ENCODE measurements at places on chromosomes 11 and 22.

DNA sequence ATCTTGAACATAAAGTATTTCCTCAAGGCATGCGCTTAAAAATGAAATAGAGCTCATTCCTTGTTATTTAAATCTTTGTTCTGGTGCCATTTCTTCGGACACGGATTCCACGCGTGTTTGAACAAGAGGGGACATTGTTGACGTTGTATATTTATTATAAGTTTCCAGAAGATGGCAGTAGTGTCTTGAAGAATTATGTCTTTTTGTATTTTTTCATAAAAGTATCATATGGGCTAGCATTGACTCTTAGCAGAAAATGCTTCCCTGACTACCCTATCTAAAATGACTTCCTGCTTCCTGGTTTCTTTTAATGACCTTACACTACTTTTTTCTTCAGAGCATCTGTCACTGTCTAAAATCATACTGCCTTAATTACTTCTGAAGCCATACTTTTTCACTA lies 20.4 kb downstream of the BIRC2 start:
- no peak for DNase-seq

GRCh38 chr11:113603277-113604059 lies 102.6 kb downstream of the TMPRSS5 start:
- no peak for DNase-seq

DNA sequence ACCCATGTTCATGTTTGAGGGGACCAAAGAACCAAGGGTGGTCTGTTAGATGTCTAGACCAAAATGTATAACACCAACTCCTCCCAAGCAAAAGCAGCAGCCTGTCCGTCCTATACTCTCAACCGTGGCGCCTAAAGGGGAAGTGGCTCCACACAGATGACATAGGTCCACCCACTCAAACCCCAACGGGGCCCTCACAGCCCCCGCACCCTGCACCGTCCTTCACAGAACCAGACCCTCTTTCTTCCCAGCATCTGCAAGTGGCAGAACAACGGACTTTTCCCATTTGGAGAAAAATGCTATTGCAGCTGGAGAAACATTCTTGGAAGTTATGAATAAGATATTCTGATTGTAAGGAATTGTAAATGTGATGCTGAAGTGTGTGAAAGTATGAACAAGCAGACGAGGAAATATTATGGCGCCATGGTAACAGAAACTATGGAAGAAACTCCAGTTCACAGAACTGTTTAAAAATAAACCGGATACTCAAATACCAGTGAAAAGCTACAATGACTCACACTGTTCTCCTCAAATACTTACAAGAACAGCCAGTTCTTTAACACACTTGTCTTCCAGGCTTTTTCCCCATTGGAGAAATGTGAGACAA lies 76.5 kb upstream of the ARFGAP3 start:
- DNase-seq: peak; percentile 12

- no peak for DNase-seq
Observed at GRCh38 chr11:48028914-48029680, 48.7 kb downstream of the PTPRJ start.

GRCh38 chr22:24706732-24707469 lies 67.6 kb downstream of the PIWIL3 start:
- no peak for DNase-seq

DNA sequence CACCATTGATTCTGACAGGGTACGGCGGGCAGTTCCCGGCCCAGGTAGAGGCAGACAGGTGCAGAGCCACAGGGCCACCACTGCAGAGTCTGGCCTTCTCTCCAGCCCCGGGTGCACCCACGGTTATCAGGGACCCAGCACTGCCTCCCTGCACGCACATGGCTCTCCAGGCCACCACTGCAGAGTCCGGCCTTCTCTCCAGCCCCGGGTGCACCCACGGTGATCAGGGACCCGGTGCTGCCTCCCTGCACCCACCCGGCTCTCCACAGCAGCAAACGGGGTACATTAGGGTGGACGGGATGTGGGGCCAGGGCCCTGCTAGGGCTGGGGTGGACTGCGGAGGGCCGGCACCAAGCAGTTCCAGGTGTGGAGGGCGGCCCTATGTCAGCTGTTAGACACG lies 272.9 kb downstream of the BRD1 start:
- no peak for DNase-seq

GRCh38 chr11:124970925-124971324 lies 16.9 kb downstream of the CCDC15 start:
- DNase-seq: no peak

DNA sequence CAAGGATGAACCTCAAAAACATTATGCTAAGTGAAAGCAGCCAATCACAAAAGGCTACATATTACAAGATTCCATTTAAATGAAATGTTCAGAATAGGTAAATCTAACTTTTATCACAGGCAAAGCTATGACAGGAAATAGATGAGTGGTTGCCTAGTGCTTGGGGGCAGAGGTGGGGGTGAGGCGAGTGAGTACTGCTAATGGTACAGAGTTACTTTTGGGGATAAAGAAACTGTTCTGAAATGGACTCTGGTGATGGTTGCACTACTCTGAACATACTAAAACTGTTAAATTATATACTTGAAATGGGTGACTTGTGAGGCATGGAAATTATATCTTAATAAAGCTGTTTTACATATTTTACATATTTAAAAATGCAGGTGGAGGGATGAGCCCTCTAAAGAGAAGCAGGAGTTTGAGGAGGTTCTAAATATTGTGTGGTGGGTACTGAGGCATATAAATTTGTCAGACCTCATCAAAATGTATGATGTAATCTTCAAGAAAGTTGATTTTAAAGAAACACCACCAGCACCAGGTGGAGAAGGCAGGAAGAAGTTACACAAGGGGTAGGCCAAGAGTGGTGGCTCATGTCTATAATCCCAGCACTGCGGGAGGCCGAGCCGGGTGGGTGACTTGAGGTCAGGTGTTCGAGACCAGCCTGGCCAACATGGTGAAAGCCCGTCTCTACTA lies 3.6 kb downstream of the SLC43A1 start:
- DNase-seq: no peak

GRCh38 chr11:71933141-71933933 lies 4.5 kb downstream of the RNF121 start:
- no peak for DNase-seq

DNA sequence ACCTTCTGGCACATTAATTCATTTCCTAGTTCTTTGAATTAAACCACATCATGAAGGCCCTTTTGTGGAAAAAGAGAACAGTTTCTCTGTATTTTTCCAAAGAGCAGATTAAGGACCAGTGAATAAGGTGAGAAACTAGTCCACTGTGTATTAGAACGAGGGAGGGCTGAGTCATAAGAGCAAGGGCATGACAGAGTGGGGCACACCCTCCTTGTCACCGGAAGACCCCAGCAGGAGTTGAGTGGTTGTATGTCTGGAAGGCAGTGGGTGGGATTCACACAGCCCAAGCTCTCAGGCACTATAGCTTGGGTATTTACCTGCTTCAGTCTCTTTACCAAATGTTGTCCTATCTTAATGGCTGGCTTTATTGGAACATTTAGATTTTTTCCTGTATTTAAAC lies 86.8 kb downstream of the BMAL1 start:
- DNase-seq: no peak

DNA sequence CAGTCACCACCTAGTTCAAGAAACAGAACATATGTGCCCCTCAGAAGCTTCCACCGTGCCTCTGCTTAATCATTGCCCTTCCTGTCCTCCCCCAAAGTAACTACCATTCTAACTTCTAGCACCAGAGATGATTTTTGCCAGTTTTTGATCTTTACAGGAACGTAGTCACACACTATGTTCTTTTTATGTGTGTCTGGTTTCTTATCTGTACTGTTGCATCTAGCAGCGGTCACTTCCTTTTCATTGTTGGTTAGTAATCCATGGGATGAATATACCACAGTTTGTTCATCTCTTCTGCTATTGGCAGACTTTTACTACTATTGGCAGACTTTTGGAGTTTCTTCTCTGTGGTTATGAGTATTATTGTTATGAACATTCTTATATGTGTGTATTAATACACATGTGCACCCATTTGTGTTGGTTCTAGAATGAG lies 34.6 kb downstream of the SPECC1L start:
- no peak for DNase-seq

GRCh38 chr22:39177456-39177775 lies 24.9 kb upstream of the CBX7 start:
- no peak for DNase-seq

GRCh38 chr22:35540595-35541253 lies at the start of gene RASD2:
TSS of gene RASD2 (plus strand) at chr22:35540831. CDS start at chr22:35546810, 5,979 bp downstream.
- DNase-seq: peak; percentile 21

DNA sequence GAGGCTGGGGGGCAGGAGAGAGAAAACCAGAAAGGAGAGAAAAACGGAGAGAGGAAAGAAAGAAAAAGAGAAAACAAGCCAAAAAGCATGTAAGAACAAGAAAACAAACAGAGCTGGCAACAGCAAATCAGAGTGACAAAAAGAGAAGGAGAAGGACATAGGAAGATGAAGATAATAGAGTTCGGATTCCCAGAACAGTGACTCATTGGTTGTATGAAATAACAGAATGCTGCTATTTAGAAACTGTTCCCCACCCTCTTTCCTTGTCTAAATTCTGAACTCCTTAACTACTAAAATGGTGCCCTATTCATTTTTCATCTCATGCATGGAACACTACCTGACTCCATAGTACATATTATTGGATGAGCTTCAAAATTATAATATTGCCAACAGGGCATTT lies 317.4 kb downstream of the C11orf87 start:
- no peak for DNase-seq

- DNase-seq: no peak
Observed at GRCh38 chr22:30605449-30606110, 1.4 kb upstream of the TCN2 start.

DNA sequence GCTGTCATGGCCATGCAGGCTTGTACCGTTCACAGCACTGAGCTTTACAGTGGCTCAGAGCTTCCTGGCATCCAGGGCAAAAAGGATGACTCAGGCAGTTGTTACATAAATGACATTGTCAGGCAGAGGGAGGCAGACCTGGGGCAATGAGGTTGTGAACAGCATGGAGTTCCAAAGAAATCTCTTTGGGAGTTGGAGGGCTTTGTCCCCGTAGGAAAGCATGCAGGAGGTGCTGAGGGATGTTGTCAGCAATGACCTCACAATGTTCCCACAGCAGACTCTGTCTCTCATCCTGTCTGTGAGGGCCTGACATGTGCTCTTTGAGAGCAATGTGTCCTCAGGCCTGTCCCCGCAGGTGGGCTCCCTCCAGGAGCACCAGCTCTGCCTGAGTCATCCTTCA lies 25.9 kb upstream of the PDE2A start:
- no peak for DNase-seq

DNA sequence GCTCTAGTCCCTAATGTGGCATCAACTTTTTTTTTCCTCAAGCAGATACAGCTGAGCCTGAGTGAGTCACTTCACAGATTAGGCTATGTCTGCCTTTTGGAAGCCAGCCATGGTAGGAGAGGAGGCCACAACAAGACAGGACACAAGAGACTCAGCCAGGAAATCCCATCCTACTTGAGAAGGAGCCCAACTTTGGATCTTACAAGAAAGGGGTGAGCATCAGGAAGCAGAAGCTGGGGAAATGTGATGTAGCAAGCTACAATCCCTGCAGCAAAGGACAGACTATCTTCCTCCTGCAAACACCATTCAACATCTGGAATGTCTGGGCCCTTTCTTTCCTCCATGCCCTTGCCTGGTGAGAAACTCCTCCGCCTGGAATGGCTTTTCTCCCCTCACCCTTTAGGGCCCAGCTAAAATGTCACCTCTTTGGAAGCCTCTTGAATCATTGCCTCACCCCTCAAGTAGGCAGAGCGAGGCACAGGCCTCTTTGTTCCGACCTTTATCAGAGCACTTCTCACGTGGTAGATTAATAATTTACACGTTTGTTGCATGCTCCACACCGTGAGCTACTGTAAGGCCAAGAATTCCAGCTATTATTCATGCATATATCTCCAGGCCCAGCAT lies 156.4 kb upstream of the PITPNB start:
- DNase-seq: no peak

DNA sequence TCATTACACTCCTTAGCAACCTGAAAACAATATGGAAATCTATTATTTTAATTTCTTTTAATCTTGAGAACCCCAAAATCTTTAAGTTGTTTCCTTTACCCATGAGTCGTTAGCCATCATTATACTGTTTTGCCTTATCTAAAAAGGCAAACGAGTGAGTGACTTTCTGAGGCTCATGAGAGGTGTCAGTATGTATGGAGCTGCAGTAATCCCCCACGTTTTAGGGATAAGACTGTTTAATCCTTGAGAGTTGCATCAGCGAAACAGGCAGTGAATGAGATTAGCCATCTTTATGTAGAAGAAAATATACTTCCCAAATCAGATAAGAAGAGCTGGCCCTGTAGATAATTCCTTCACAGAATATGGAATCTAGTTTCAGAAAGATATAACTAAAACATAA lies 1147.0 kb downstream of the DLG2 start:
- DNase-seq: no peak

DNA sequence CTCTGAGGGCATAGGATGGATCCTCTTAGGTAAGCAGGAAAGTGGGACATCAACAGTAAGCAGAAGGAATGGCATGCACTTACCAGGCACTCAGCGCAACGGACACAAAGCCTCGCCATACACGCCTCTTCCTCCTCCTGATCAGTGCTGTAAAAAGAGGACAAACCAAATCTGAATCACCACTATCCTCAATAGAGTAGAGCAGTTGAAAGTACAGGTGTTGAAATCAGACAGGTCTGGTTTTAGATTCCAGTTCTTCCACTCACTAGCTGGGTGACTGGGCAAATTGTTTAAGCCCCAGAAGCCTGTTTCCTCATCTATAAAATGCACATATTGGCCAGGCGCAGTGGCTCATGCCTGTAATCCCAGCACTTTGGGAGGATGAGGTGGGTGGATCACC lies 8.6 kb upstream of the JAML start:
- DNase-seq: no peak

GRCh38 chr11:134586726-134587125 lies 174.7 kb upstream of the B3GAT1 start:
- DNase-seq: no peak

DNA sequence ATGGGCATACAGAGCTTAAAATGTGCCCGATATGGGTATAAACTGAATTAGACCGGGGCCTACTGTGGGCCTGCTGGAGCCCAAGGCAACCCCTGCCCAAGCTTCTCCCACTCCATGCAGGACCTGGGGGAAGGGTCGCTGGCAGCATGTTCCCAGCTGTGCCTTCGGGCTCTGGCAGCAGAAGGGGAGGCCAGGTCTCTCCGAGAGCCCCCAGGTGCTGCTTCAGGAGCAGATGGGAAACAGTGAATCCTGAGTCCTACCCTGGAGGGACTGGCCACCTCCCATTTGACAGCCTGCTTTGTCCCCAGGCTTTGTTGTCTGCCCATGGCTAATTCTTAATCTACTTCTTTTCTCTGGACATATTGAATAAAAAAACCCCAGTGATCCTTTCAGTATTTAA lies 315.6 kb upstream of the B3GAT1 start:
- DNase-seq: no peak

GRCh38 chr22:50400406-50400805 lies 57.3 kb downstream of the PPP6R2 start:
- DNase-seq: no peak

- peak; percentile 14 for DNase-seq
Observed at GRCh38 chr11:2892967-2893528, 7.5 kb upstream of the CDKN1C start.

DNA sequence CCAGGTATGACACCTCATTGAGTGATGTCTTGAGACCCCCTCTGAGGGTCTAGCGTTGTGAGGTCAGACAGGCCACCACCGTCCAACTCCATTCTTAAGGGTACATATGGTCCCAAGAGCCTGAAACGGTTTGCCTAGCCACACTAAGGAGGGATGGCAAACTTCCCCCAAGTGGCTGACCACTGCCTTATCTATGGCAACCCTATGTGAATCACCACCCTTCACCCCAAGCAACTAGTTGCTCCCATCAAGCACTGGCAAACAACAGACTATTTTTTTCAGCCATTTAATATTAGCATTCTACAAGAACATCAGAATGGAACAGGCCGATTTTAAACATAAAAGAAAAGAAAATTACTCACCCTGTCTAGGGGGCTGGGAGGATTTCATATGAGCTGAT lies 22.8 kb downstream of the THOC5 start:
- no peak for DNase-seq

GRCh38 chr22:47299863-47300697 lies 537.6 kb downstream of the TBC1D22A start:
- no peak for DNase-seq
